Fibroblast of skin of left quadriceps (primary cell): ENCODE measurements at places on chromosomes 4 and X.

- DNase-seq, result no peak
These were observed 105.4 kb downstream of the MSN start for GRCh38 chrX:65772842-65773241.

DNA sequence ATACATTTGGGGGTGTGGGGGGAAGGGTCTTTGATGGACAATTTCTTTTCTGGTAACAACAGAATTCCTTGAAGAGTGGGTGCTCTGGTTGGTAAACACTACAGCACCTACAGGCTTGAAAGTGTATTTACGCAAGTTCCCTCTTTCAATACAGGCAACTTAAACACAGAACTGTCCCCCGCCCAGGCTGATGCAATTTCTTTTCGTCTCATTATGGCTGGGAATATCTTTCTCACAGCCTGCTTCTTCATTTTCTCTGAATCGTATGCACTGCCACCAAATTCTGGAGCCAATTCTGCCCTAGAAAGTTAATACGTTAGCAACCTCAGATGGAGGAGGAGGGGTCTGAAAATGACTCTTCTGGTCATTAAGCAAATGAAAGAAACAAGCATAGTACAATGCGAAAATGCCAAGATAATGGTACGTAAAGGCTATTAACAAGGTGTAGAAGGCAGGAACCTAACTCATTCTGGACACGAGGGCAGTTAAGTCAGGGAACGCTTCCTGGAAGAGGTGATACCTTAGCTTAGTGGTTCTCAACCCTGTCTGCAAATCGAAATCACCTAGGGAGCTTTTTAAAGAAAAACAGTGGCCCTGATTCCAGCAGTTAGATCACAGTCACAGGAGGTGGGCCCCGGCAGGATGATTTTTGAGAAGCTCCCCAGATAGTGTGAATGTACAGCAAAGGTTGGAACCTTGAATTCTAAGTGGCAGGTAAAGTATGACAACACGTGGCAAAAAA lies 1.0 kb downstream of the AGA start:
- DNase-seq, result no peak

DNA sequence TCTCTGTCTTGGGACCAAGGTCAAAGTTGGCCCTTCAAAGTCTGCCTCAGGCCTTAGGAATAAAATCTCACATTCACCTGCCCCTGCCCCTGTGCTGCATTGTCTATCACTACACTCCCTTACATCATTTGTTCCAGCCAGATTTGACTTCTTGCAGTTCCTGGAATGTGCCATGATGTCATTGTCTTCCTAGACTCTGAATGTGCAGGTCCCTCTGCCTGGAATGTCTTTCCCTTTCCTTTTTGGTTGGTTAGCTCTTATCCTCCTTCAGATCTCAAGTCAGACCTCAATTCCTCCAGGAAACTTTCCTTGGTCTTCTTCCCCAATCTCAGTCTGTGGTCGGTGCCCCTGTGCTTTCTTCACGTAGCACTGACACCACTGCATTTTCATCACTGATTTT lies 67.7 kb upstream of the EFNB1 start:
- DNase-seq, result no peak

DNA sequence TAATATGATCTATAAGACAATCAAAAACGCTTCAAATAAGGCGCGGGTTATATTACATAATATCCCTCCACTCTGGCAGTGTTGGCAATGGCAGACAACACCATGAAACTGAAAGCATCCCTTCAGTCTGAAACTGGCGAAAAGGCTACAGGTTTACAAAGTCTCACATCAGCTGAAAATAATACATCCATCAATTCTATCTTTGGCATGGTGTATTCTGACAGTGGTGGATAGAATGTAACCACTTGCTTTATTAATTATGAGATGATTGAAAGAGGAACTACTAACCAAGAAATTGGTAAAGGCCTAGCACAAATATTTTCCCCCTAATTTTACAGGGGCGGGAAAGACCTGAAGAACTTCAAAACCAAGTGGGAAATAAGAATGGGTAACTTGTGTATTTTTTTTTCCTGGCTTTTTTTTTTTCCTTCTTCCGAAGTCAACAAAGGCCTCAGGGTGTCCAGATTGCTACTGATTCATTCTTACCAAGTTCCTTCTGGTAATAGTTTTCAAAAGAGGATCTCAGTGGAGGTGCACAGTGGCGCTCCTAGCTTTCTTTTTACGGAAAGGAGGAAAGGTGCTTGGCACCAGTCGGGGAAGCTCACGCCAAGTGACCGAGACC lies 728 bp downstream of the UBA6 start:
- DNase-seq, result no peak

DNA sequence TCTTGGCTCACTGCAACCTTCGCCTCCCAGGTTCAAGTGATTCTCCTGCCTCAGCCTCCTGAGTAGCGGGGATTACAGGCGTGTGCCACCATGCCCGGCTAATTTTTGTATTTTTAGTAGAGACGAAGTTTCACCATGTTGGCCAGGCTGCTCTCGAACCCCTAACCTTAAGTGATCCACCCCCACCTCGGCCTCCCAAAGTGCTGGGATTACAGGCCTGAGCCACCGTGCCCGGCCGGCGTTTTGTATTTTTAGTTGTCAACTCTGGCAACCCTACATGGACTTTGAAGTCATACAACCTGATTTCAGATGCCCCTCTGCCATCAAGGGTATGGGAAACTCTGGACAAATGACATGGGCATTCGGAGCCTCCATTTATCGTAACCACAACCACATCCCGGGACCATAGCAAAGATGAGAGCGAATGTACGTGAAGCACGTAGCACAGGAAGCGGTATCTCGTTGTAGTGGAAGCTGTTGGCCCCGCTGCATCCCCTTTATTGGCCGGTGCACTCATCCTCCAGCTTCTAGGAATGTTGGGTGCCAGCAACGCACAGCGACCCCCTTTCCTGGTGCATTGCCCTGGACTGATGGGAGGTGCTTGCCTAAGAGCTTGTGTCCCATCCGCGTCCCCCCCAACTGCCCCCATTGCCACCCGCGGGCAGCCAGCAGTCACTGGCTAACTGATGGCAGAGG lies 109.2 kb downstream of the PHKA2 start:
- DNase-seq, result no peak

DNA sequence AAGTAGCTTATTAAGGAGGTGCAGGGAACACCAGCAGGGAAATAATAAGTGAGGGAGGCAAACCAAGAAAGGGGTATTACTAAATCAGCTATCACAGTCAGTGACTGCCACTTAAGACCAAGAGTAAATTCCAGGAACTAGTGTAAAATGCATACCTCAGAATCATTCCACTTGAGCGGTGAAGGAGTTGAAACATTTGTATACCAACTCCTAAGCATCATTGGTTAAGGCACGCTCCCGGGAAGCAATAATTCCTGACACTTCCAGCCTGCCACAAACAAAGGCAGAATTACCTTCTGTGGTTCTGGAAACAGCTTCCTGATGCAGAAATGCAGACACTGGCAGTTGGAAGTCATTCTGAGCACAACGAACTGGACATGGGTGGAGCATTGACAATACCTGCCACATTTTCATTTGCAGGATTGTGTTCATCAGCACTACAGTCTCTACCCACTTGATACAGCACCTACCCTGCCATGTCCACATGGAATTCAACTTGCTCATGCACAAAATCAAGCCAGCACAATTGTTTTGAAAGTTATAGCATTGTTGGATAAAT lies 82.1 kb downstream of the PPP1R2C start:
- DNase-seq, result no peak

DNA sequence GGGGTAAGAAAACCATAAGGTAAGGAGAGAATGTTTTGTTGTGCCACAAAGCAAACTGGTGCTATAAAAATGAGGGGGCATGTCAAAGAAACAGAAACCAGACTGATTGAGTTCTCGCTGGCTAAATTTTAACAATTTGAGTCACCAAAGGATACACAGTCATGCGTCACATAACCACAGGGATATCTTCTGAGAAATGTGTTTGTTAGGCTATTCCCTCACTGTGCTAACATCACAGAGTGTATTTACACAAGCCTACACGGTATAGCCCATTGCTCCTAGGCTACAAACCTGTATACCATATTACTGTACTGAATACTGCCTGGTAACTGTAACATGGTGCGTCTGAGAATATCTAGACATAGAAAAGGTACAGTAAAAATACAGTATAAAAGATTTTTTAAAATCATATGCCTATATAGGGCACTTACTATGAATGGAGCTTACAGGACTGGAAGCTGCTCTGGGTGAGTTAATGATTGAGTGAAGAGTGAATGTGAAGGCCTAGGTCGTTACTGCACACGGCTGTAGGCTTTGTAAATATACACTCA lies 50.1 kb downstream of the FBXW7 start:
- no peak for DNase-seq

DNA sequence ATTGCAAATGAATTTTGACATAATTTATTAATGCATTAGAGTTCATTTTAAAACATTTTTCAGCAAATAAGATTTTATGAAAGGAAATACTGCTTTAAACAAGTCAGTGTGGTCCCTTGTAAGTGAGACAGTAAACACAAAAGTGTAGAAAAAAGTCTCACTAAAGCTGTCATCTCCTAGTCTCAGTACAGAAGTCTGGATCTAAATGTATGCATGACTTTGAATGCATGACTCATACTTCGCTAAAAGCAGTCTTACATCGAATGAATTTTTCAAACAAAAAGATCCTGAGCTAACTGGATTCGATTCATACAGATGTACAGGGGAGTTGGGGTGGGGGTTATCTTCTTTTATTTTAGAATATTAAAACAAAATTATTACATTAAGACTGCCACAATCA lies 207.4 kb upstream of the VCX start:
- DNase-seq, result no peak

GRCh38 chrX:123869488-123869887 lies 9.6 kb downstream of the XIAP start:
- no peak for DNase-seq

GRCh38 chrX:38661561-38661960 lies 100.2 kb downstream of the TSPAN7 start:
- DNase-seq, result no peak

- DNase-seq, result no peak
These were observed 94.9 kb downstream of the ATP8A1 start for GRCh38 chr4:42562016-42562415.

DNA sequence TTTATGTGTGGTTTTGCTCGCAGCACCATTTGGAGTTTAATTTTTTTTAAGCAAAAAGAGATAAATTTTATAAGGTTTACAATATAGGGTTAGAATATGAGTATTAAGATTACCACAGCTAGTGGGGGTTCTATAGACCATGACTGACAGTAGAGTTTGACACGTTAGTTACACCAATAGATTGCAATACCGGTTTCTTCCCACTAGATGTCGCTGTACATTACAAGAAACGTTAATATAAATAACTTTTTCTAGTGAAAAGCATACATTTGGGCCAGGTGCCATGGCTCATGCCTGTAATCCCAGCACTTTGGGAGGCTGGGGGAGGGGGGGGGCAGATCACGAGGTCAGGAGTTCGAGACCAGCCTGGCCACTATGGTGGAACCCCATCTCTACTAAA lies 433.6 kb downstream of the MAGEB5 start:
- DNase-seq, result no peak

DNA sequence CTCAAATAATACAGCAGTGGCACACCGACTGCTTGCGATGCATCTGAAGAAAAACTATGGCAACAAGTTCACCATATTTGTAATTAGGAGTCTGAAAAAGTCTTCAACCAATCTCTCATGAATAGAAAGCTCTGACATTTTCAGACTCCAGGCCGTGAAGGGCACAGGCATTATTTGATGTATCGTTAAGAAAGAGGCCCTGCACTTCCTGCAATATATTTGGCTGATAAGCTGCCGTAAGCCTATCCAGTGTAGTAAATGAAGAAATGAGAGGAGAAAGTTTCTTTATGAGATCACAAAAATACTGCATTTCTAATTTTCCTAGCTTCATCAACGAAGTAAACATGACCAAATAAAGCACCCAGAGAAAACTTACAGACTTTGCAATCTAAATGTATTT lies 613.8 kb upstream of the TECRL start:
- DNase-seq, result no peak

- DNase-seq, result no peak
These were observed 77.0 kb upstream of the MXD4 start for GRCh38 chr4:2338754-2339457.

DNA sequence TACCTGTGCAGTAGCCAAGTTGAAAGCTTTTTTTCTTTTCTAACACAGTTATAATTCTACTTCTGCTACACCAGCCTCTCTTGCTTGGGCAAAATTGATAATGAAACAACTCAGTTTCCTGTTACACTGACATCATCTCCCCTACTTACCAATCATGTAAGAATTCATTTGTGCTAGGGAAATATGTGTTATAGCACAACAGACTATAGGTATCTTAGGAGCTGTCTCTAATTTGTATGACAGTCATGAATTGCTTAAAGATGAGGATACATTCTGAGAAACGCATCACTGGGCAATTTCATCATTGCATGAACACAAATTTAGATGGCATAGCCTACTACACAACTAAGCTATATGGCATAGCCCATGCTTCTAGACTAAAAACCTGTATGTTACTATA lies 246.3 kb upstream of the ANKRD50 start:
- no peak for DNase-seq

- DNase-seq, result no peak
These were observed 44.5 kb upstream of the ATXN3L start for GRCh38 chrX:13364230-13364857.

DNA sequence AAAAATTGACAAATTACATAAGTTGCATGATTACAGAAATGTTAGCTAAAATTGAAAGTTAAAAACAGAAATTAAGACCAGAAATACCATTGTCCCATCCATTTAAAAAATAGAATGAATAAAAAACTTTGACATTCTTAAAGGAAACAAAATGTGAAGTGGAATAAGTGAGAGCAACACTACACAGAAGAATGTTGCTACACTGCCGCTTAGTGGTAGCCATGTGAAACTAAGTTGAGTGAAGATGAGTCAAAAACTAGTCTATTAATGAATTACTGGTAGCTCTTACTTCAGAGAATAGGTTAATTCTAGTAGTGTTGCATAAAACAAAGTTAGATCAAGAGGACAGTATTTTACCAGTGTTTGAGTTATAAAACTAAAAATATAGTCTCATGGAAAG lies 571.0 kb upstream of the KLHL4 start:
- DNase-seq, result no peak

GRCh38 chr4:3302786-3303564 lies 10.2 kb downstream of the RGS12 start:
- DNase-seq, result no peak

DNA sequence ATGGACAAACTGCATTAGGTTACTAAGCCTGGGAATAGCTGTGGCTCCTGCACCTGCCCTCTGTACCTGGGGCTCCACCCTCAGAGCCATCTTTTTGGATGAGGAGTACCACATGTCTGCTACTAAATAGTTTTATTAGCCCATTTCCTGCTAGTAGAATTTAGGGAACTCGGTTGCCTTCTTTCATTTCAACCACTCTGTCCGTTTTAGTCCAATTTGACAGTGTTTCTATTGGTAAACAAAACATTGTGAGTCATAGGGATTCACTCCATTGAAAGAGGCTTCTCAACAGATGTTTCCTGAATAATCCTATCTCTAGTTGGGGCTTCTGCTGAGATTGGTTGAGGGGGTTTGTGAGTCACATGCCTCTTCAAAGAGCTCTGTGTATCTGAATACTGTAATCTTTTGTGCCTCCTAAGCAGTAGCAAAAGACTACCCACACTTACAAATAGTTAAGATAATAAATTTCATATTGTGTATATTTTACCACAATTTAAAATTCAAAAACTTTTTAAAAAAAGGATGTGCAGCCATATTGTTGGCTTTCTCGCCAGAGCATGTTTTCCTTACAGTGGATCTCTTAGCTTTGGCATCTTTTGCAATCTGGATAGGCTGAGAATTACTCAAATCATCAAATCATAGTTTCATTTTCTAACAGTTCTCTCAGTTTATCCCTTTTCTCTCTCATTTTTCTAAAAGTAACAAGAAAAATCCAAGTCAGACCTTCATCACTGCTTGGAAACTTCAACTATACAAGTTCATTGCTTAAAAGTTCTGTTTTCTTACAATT lies 9.9 kb downstream of the FAM200B start:
- DNase-seq, result no peak

- no peak for DNase-seq
These were observed 108.1 kb upstream of the PABPC4L start for GRCh38 chr4:134309715-134310114.
